Uterine smooth muscle cell (primary cell): ENCODE measurements at places on chromosomes 1 and 21. TPM values are rescaled to one million over a fixed set of nuclear protein-coding genes. Genes with fewer than 3 reads are reported as not detected.

MCOLN3 gene
- 3.8 and 6.5 TPM in 2 replicates for total RNA-seq

MDM4 gene
- 37.6 and 40.5 TPM in 2 replicates for total RNA-seq

RAB3B gene
- 24.7 and 43.3 TPM in 2 replicates for total RNA-seq

LEMD1 gene
- 0.33 TPM in 1 of 2 replicates, not detected in the other for total RNA-seq

HCRTR1 gene
- total RNA-seq, result not detected in 2 replicates

NR1I3 gene
- not detected in 2 replicates for total RNA-seq

PDZK1 gene
- 0.50 and 1.00 TPM in 2 replicates for total RNA-seq

CELA3A gene
- not detected in 2 replicates for total RNA-seq

OR2L8 gene
- total RNA-seq, result 0.25 TPM in 1 of 2 replicates, not detected in the other

SH3GLB1 gene
- 33.6 and 41.7 TPM in 2 replicates for total RNA-seq
